Activated naive CD4-positive, alpha-beta T cell treated with anti-CD3 and anti-CD28 coated beads, Interleukin-2, amount 50 U/mL, for 16 hours (primary cell): ENCODE measurements at places on chromosomes 11 and 22.

DNA sequence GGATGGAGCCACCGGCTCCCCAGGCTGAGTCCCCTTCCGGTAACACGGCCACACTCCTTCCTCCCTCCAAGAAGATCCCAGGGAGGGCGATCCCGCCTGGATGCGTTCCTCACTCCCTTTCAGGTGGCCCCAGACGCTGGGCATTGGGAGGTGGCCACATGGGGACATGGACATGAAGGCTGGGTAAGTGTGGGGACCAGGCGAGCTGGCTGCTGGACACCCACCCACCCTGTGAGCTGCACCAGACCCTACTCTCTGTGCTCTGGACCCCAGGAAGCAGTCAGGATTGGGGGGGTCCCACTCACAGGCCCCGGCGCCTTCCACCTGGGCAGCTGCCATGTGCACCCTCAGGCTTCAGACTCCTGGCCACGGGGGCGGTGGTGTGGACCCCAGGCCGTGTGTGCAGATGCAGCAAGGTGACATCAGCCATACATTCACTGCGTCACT lies 932.8 kb downstream of the BRD1 start:
- DNase-seq = no peak

- no peak for DNase-seq
Observed at GRCh38 chr11:104653407-104653806, 244.9 kb downstream of the CASP12 start.

DNA sequence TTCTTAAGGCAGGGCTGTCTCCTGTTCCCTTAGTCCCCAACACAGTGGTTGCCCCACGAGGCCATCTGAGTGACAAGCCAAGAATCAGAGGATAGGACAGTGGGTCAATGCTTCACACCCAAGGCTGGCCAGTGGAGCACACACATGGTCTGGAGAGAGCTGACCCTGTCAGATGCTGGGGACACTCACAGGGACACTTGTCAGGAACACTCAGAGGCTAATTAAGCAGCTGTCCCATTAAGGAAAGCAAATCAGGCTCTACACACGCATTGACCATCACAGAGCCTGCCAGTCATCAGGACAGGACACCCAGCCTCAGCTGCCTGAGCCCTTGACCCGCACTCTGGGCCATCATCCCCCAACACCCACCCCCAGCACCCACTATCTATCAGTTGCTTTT lies 18.2 kb downstream of the GDPD5 start:
- no peak for DNase-seq

DNA sequence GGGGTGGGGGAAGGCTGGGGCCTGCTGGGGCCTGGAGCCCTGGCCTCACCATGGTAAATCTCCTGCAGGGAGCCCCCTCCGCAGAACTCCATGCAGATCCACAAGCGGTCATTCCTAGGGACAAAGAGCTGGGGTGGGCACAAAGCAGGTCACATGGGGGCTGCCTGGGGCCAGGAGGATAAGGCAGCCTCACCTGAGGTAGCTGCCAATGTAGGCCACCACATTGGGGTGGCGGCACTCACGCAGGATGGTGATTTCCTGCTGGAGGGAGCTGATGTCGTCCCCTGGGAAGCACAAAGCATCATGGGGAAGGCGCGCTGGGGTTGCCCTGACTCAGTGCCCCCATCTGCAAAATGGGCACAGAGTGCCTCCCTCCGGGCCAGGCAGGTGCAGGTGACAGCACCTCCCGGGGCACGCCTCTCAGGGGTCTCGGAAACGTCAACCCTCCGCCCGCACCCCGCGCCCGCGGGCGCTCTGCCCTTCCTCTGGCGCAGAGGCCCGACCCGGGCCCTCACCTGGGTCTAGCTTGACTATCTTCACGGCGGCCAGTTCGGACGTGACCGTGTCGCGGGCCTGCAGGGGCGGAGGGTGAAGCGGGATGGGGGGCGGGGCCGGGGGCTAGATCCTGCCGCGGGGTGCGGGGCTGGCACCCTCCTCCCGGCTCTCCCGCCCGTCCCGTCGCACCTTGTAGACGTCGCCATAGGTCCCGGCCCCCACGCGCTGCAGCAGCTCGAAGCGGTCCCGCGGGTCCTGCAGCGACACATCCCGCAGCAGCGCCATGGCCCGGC lies 450 bp downstream of the MAP4K2 start:
- peak; percentile 44 for DNase-seq

DNA sequence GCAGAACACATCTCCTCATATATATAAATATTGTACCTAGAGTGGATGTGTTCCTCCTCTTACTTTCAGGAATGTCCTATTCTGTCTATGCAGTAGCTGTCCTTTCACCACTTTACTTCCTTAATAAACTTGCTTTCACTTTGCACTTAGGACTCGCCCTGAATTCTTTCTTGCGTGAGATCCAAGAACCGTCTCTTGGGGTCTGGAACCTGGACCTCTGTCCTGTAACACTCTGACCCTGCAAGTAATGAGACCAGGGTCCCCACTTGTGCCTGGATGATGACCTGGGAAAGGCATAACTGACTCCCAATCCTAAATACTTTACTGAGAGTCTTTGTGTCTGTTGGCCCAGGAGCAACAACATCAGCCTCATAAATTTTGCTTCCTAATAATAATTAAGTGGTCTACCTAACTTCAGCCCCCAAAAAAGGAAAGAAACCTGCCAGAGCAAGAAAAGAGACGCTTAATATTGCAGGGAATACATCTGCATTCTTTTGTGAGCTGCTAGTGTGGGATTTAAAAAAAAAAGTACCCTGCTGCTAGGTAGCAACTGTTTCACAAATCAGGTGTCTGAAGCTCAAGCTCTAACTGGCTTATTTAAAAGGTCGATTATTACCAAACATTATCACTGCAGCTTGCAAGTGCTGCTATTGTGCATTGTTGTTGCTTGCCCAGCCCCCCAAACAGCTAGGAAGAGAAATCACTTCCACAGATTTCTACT lies 69.3 kb downstream of the FAM168A start:
- no peak for DNase-seq
